Foreskin fibroblast (primary cell): ENCODE measurements at places on chromosomes 4 and X.

DNA sequence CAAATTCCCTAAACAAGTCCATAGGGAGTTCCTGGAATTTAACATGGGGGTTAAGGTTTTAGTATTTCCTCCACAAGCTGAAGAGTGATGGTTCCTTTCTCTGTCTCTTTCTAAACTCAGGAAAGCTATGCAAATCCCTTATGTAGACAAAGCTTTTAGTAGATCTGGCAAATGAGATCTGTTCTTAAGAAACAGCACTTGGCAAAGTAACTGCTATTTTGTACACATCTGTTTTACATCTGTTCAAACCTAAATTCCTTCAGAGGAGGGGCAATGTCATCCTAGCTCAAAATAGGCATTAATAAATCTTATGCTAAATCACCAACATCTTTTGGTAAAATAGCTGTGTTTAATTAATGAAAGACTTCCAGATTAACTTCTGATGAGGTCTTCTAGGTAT, 137.8 kb upstream of the TBC1D9 start:
- peak; percentile 76 for DNase-seq

GRCh38 chr4:149784018-149784417, 31.6 kb downstream of the IQCM start:
- no peak for DNase-seq

DNA sequence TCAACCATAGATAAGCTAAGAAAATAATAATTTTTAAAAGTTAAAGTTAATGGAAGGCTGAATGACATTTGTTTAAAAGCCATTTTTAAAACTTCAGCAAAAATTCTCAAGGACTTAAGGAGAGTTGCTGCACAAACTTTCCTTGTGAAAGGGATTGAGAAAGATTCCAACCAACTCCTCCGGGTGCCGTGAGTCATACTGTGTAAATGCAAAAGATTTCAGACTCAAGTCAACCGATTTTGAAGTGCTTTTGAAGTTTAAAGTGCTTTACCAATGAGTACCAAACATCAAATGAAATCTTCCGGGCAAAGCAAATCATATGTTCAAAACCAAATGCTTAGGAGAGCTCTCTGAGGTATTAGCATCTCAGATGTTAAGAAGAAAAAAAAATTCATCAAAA, 31.4 kb downstream of the VCX2 start:
- DNase-seq: no peak

GRCh38 chr4:13963601-13964000, 336.1 kb upstream of the BOD1L1 start:
- DNase-seq: peak; percentile 53

DNA sequence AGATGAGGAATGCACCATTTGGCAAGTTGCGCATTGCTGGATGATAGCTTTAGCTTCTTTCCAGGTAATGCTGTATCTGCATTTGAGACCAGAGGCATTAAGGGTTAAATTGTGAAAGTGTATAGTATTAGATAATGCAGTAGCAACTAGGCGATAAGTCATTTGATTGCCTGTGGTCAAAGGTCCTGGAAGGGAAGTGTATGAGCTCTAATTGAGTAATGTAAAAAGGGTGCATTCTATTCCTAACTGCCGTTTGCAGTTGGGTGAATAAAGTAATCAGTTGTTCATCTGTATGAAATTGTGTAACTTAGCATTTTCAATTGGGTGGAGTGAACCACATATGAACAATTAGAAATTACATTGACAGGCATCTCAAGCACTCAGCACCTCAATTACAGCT, 54.5 kb upstream of the WDR1 start:
- DNase-seq: no peak

DNA sequence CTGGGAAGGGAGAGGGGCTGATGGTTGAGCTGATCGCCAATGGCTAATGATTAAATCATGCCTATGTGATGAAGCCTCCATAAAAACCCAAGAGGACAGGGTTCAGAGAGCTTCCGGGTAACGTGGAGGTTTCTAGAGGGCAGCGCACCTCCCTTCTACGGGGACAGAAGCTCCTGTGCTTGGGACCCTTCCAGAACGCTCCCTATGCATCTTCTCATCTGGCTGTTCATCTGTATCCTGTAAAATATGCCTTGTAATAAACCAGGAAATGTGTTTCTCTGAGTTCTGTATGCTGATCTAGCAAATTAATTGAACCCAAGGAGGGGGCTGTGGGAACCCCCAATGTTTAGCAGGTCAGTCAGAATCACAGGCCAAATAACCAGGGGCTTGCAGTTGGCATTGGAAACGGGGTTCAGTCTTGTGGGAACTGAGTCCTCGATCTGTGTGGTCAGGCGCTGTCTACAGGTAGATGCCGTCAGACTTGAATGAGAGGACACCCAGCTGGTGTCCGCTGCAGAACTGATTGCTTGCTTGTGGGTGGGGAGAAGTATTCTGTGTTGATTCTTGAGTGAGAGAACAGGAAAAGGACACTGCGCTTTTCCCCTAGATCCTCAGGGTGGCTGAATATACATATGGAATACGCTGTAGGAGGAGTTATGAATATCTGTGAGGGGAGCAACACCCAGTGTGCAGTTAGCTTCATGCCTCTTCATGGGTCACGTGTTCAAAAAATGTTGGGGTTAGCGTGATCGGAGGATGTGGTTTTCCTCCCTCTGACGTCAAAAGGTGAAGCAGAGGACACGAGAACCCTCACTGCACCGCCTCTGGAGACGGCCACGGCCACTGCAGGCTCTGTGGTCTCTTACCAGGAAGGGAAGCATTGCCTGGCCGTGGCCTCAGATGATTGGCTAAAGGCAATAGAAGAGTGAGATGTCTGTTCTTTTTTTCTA, 29.2 kb downstream of the HTT-AS start:
- peak; percentile 24 for DNase-seq

GRCh38 chrX:96474029-96474740, 210.5 kb upstream of the DIAPH2 start:
- peak; percentile 20 for DNase-seq

- no peak for DNase-seq
Measured at GRCh38 chr4:40419231-40419912, 84.2 kb downstream of the CHRNA9 start.

GRCh38 chr4:2948895-2949781, 14.1 kb downstream of the NOP14 start:
- no peak for DNase-seq

DNA sequence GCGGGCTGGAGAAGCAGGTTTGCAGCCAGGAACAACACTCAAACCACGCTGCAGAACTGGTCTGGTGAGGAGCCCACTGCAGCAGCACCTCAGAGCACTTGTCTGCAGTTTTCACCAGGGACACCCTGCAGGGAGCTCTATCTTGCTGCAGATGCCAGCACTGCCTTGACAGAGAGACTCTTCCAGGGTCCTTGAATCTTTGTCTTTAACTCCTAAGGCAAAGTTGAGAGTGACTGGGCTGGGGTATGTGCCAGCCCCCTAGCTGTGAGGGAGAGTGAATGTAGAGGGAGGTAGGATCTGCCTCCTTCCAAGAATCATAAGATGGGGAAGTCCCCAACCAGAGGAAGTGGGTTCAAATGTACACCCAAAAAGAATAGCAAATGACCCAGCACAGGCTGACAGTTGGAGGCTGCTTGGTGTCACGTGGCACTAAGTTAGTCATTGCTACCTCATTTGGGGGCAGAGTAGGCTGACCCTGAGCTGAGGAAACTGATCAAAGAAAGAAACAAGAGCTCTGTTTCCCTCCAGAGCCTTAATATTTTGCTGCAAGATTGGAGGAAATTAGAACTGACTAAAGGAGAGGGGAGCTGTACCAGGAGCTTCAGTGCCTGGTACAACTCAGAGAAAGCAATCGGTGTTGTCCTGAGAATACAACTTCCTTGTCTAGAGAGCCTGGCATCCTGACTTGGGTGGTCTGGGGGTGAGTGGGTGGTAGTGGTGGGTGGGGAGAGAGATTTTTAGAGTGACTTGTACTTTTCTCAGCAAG, 28.2 kb upstream of the HUWE1 start:
- DNase-seq: peak; percentile 52

- DNase-seq: no peak
Measured at GRCh38 chrX:136221851-136222513, 29.2 kb downstream of the MAP7D3 start.

- DNase-seq: peak; percentile 0
Measured at GRCh38 chrX:36898301-36898700, 109.9 kb upstream of the FAM47C start.

DNA sequence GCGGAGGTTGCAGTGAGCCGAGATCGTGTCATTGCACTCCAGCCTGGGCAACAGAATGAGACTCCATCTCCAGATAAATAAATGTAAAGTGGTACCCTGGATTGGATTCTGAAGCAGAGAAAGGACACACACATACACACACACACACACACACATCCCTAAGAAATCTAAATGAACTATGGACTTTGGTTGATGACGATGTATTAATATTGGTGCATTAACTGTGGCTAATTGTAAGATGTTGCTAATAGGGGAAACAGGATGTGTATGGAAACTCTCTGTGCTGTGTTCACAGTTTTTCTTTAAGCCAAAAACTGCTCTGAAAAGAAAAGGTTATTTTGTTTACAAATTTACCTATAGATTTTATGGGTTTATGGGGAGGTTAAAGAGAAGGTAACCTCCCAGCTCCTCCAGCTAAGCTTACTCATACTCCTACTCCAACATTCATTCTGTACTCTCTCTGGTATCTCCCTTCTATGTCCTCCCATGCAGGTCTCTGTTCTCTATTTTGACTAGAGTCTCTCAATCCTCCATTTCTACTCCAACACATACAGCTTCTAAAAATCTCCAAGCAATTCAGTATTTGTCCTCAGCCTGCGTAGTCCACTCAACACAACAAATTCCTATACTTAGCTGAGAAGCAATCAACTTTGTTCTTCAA, 46.5 kb upstream of the RELL1 start:
- no peak for DNase-seq

- no peak for DNase-seq
Measured at GRCh38 chr4:185683896-185684295, 128.1 kb downstream of the SORBS2 start.

DNA sequence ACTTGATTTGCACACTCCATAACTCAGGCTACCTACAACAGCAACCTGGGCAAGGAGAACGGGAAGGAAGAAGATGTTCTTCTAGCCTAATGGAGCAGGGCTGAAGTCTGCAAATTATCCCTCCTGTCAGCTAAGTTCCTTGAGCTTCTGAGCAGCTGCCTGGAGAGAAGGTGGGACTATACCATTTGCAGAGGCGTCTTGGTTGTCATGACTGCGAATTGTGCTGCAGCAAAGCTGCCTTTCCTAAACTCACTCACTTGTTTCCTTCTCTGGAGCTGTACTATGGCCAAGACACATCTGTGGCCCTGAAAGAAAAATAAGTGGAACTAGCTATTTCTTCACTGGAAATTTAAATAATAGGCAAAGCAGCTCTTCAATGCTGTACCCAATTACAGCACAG, 682.4 kb upstream of the GRIA3 start:
- DNase-seq: no peak

GRCh38 chr4:142331646-142332045, 514.5 kb downstream of the INPP4B start:
- no peak for DNase-seq

DNA sequence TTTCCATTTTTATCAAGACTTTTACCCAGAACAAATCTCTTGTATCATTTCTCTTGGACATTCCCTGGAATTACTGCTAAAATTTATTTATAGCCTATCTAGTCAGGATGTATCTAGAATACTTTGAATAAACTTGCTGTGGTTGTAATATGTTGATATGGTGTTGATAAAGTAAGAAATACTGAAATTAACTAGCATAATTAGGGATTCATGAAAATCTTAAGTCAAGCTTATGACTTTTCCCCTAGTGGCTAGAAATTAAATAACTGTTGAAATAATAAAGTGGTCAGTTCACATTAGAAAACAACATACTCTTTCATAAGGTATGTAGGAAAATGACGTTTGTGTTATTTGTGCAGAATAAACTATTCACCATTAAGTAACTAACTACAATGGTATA, 73.1 kb upstream of the ANKRD50 start:
- no peak for DNase-seq

- DNase-seq: peak; percentile 10
Measured at GRCh38 chr4:102598086-102598761, 97.1 kb downstream of the NFKB1 start.

- DNase-seq: no peak
Measured at GRCh38 chr4:1154126-1154522, 18.3 kb downstream of the SPON2 start.

- DNase-seq: no peak
Measured at GRCh38 chr4:116880625-116881024, 204.8 kb downstream of the TRAM1L1 start.

GRCh38 chr4:88599298-88599697, 7.0 kb downstream of the HERC3 start:
- DNase-seq: peak; percentile 73

- DNase-seq: no peak
Measured at GRCh38 chrX:16946971-16947562, 609 bp downstream of the REPS2 start.

DNA sequence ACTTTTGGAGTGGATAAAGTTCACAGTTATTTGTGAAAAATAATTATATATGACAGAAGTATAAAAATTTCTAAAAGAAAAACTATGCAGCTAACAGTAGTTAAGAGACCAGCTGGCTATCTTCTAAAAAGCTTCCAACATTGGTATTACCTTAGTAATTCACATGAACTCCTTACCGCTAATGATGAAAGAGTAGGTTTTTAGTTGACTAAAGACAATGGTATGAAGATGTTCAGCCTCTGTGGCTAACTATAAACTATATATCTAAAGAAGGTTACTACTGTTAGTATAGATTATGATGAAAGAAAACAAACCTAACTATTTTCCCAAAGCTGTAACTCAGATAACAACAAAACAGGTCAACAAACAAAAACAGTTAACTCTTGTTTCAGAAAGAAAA, 10.4 kb downstream of the CCNI start:
- DNase-seq: no peak

DNA sequence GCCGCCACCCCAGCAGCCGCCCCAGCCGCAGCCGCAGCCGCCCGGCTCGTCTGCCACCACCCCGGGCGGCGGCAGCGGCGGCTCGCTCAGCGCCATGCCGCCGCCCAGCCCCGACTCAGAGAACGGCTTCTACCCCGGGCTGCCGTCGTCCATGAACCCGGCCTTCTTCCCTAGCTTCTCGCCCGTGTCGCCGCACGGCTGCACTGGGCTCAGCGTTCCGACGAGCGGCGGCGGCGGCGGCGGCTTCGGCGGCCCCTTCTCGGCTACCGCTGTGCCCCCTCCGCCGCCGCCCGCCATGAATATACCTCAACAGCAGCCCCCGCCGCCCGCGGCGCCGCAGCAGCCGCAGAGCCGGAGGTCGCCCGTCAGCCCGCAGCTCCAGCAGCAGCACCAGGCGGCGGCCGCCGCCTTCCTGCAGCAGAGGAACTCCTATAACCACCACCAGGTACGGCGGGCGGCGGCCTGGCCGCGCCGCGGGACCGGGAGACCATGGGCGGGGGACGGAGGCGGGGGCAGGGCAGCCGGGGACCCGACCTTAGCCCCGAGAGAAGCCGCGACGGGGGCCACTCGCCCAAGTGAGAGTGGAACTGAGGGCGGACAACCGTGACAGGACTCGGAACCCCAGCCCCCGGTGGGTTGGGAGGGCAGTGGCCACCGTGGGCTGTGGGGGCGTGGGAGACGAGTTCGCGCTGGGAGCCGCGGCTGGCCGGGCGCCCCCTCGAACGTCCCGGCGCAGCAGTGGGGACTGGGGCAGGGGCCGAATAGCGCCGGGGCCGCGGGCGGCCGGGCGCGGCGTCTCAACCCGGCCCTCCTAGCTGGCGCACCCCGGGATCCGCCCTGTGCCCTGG, 1.8 kb downstream of the CPEB2 start:
- DNase-seq: no peak
